ENCODE measurements at places on chromosomes 7 and 10.

DNA sequence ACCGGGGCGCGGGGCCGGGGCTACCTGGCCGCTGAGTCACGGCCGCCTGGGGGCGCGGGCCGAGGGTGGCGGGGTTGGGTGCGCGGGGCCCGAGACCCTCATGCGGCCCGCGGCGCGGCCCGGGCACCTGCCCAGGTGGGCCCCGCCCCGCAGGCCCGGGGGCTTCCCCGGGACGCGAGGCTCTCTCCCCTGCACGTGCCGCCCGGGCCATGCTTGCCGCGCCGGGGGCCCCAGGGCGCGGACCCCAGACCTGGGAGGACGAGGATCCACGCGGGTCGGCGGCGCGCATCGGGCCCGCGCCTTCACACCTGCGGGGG lies 402 bp downstream of the MAFK start:
- no peak for DNase-seq

- no peak for DNase-seq
These were observed 41.5 kb upstream of the GPR141 start for GRCh38 chr7:37642028-37642540.

DNA sequence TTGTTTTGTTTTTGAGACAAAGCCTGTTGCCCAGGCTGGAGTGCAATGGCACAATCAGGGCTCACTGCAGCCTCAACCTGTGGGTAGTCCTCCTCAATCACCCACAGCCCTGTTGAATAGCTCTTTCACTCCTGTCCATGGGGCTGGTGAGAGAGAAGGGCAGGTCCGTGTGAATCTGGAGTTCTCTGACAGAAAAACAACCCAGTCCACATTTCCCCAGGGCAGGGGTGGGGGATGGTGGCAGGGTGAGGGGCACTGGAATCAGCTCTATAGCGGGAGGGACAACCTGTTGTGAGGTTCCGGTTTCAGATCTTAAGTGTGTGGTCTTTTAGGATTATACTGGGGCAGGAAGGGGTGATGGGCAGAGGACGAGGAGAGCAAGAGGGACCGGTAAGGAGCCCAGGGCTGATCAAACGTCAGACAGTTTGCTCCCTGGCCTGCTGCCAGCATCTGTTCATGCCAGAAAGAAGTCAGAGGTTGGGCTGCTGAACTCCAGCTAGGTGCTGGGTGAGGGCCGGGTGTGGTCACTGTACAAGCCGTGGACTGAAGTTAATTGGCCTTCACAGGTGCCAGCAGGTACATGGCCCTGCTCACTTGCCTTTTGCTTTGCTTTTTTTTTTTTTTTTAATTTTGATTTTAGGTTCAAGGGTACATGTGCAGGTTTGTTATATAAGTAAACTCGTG lies 33.2 kb upstream of the MKRN1 start:
- no peak for DNase-seq

DNA sequence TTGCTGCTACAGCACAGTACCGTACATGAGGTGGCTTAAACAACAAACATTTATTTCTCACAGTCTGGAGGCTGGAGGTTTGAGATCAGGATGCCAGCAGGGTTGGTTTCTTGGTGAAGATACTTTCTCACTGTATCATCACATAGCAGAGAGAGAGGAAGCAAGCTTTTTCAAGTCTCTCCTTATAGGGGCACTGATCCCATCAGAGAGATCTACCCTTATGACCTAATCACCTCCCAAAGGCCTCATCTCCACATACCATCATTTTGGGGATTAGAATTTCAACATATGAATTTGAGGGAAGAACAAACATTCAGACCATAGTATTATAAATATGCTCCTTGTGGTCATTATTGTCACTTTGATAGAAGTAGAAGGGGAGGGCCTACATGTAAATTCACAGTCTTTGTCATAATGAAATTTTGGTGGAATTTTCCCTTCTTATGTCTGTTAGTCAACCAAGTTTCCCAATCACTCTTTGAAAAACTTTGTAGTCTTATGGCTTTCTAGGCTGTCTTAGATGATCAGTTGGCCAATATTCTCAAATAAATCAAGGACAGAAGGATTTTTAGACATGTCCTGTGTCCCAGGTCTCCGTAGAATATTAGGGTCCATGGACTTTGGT lies 606.2 kb downstream of the LRMDA start:
- DNase-seq = no peak

DNA sequence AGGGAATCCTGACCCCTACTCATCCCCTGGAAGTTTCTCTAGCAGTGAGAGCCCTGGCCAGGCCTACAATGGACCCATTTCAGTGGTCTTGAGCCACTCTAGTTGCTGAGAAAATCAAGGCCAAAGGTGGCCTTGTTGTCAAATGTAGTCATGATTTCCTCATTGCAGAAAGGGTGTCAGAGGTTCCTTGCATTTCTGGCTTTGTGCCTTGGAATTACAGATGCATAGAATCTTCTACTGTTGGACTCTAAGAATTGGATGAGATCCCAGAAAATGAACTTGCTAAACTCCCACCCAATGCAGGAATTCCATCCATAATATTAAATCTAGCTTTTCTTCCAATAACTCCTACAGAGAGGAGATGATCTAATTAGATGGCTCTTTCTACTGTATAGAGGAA lies 12.2 kb downstream of the CPA2 start:
- DNase-seq = no peak

GRCh38 chr7:88291398-88292173 lies 15.1 kb downstream of the STEAP4 start:
- no peak for DNase-seq

GRCh38 chr7:2488272-2488645 lies 12.1 kb upstream of the GRIFIN start:
- no peak for DNase-seq

- DNase-seq = no peak
These were observed 12.3 kb downstream of the KLF14 start for GRCh38 chr7:130721486-130722277.

GRCh38 chr10:113616244-113617074 lies 47.4 kb downstream of the NRAP start:
- no peak for DNase-seq

- DNase-seq = no peak
These were observed 447.4 kb upstream of the PFKP start for GRCh38 chr10:2619916-2620315.

- no peak for DNase-seq
These were observed 152.8 kb upstream of the TCF7L2 start for GRCh38 chr10:112797197-112797596.

- no peak for DNase-seq
These were observed 21.2 kb upstream of the ZNRF2 start for GRCh38 chr7:30263090-30263710.

- no peak for DNase-seq
These were observed 30.5 kb downstream of the GNAT3 start for GRCh38 chr7:80481196-80481884.

DNA sequence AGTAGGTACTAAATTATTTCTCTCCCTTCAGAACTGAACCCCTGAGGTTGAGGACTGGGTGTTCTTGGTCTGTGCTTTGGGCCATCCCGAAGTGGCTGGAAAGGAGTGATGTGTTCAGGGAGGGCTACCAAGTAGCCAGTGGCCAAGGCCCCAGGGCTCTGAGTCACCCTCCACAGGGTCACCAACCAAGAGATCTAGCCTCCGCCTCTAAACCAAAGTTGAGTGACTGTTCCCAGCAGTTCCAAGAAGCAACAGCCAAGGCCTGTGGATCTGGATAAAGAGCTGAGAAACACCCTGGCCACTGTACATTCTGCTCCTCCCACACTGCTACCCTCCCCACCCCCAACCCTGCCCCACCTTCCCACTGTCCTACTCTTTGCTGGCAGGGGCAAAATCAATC lies 35.5 kb upstream of the KCNMA1 start:
- DNase-seq = no peak

- no peak for DNase-seq
These were observed 71.1 kb upstream of the INSYN2A start for GRCh38 chr10:127267442-127267841.

DNA sequence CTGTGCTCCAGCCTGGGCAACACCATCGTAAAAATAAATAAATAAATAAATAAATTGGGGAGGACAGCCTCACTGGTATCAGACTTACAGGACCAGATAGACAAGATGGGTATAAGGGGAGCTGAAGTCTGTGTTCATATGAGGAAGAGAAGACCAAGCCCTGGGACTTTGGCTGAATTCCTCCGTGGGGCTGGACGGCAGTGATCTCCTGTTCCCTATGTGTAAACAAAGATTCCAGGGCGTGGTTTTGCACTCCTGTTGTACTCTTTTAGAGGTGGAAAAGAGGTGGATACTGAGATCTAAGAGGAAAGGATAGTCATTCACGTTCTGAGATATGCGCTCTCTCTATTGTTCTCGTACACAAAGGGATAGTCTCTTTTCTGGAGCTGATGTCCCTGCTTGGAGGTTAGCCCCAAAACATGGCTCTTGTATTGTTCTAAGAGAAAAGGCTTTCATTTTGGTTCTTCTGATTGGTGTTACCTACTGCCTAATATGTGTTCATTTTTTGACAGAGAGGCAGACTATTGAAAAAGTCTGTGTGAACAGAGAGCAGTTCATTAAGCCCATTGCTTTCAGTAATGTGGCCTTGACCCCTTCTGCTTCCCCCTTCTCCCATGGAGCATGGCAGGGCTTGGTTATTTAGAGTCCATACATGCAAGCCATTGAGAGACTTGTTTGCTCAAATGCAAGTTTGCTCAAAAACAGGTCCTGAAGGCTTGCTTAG lies 12.3 kb downstream of the KCTD7 start:
- no peak for DNase-seq

DNA sequence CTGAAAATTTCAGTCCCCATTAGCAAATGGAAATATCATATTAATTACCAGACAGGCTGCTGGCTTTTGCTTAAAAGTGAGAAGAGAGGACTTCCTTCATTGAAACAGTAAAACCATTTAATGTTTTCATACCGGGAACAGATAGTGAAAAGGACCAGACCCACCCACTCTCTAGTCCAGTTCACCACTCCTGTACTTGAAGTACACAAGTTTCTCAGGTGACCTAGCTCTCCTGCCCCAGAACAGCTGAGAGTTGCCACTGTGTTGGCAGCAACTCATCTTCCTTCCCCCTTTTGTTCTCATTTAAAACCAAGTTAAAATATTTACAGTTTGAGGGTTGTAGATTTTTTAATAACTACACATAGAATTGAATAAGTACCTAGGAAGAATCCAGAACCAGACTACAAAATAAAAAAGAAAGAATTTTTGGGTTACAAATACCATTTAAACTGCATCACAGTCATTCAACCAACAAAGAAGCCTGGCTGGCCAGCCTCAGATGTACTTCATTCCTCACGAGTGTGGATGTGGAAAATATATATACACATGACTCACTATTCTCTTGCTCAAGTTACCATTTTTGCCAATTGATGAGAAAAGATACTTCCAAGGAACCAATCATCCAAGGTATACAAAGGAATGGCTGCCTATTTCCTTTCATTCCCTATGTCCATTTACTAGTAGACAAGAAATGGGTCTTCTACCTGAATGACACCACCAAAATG lies 68.1 kb downstream of the VPS41 start:
- DNase-seq = no peak

DNA sequence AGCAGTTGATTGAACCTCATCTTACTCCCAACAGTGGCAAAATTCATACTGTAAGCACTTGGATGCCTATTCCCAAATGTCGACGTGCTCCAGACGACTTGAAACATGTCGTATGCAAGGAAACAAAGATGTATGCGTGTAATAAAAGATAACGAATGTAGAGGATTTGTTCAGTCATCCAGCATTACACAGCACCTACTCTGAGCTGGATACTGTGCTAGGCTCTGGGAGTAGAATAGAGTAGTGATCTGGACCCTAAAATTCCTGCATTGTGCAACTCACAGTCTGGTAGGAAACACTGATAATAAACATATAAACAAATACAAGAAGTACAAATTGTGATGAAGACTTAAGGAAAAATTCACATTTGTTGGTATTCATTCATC lies 5.6 kb upstream of the TBX20 start:
- DNase-seq = no peak

DNA sequence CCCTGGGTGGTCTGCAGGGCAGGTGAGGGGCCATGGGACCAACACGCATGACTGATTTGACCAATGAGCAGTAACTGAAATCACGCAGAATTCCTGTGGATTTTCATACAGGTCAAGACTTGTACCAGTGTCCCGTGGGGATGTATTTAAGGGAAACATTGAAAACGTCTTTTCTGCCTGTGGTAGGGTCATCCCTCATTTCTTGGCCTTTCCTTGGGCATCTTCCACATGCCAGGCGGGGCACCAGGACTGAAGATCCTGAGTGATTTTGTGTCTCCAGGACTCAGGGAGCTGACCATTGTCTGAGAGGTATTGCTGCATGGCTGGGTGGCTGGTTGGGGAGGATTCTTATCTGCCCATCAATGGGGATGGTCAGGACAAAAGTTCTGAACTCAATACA lies 289.0 kb downstream of the GLRX3 start:
- DNase-seq = no peak

- DNase-seq = no peak
These were observed 211.5 kb downstream of the PTEN start for GRCh38 chr10:88074971-88075370.

- no peak for DNase-seq
These were observed 424.1 kb upstream of the GALNT17 start for GRCh38 chr7:70707823-70708243.

DNA sequence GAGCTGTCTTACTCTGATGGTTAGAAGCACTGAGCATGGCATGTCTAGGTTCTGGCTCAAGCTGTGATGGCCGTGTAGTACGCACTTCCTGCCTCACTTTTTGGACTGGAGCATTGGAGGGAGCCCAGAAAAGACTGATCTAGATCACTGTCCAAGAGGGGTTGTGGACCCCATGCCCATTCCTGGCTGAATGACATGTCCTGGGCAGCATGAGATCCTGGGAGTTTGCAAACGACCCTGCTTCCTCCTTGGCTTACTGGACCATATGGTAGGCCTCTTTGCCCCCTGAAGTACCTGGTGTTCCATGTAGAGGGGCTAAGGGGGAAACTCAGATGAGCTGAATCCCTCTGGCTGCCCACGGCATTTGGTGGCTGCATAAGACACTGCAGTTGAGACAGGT lies 36.7 kb downstream of the ARHGAP22 start:
- DNase-seq = no peak

DNA sequence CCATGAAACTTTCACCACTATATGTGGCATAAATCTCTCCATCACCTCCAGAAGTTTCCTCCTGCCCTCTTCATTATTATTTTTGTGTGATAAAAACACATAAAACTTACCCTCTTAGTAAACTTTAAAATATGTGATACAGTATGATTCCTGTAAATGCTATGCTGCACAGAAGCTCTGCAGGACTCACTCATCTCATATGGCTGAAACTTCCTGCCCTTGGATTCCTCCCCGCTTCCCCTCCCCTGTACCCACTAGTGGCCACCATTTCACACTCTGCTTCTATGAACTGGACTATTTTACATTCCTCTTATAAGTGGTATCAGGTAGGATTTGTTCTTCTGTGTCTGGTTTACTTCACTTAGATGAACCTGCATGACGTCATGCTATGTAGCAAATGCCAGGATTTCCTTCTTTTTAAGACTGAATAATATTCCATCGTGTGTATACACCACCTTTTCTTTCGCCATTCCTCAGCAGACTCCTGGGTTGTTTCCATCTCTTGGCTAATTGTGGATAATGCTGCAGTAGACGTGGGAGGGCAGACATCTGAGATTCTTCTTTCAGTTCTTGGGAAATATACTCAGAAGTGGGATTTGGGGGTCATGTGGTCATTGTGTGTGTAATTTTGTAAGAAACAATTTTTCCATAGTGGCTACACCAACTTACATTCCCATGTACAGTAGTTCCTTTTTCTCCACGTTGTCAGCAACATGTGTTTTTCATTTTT lies 335.2 kb downstream of the SDK1 start:
- DNase-seq = no peak
